Astrocyte of the cerebellum (primary cell): ENCODE measurements at places on chromosomes 6 and 20.

DNA sequence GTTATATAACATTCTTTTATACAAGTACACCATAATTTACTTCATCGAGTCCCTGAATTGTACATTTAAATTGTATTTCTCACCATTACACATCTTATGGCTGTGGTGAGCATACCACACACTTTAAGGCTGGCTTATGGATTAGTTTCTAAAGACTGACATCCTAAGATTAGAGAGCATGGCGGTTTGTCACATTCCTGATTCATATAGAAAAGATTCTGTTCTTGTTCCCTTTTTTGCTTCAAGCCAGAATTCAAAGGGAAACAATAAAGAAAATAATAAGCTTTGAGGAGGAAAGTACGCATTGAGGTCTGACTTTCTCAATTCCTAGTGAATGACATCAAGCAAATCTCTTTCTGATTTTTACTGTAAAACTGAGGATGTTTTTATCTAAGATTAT lies 2.5 kb downstream of the BTN1A1 start:
- no peak for DNase-seq

GRCh38 chr6:40668203-40668602 lies 81.0 kb upstream of the LRFN2 start:
- no peak for DNase-seq

DNA sequence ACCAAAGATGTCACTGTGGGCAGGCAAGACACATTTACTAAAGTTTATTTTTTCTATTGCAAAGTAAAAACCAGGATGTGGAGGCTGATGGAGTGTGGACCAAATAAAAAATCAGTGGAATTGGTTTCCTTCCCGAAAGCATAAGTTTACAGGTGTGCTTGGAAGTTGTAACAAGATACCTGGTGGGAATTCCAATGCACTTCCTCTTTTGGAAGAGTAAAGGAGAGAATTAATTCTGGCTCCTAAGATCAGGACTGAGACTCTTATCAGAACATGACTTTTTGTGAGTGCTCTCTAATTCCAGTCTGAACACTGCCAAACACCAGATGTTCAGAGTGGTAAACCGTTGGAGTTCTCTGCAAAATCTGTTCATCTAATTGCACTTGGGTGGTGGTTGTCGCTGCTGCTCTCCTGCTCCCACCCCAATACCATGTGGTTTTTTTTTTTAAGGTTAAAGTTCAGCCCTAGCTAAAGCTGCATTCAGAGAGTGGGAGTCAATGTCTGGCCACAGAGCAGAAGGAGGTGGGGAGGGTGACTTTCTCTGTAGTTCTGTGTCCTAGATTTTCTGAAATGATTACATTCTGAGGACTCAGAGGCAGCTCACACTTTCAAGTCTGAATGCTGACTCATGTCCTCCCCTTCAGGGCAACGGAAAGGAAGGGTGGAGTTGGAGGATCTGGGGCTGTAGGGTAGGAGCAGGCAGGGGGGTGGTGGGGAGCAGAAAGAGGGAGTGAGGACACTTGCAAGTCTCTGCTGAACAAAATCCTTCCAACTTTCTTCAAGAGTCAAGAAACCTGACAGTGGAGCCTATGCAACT lies 275.8 kb upstream of the PRDM1 start:
- no peak for DNase-seq

DNA sequence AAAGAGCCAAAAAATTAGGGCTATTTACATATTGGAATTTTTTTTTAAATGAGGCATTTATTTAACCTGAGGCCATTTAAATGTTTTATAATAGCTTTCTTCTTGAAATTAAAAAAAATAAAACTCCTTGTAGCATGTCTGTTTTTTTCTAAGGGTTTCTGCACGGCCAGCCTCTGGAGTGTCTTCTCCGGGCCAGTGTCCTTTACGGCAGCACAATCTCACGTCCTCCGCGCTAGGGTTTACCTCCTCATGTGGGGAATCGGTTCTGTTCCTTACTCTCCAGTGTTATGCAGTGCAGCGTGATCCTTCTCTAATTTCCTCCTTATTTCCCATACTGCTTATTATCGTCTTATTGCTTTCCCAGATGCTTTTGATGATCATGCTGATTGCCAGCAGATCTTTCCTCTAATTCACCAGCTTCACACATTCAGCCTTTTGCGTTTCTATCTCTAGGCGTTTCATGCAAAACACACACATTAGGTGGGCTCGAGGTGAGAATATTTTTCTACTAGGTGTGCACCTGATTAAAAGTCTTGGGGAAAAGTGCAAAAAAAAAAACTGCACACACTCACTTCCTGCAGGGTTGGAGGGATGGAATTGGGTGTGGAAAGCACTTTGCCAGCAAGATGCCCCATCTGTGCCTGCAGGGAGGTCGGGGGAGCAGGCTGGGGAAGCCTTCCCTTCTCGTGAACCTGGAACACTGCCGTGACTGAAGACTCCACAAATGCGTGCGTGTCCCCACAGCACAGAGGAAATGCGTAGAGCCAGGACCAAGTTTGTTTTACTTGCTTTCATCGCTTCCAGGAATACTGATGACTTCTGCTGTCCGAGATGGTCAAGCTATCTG lies 56.1 kb downstream of the PSMG4 start:
- no peak for DNase-seq

DNA sequence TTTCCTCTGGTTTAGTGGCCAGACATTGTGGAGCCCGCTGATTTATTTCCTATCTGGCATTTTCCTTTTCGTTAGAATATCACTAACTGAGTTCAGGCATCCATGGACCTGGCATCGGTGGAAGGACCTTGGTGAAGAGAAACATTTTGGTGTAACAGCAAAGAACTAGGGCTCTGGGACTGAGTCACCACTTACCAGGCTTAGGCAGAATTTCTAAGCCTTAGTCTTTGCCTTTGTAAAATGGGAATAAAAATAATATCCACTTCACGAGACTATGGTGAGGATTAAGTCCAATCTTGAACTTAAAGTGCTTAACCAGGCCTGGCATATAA lies 42.0 kb upstream of the ENPP1 start:
- no peak for DNase-seq

GRCh38 chr6:112249489-112249888 lies 4.9 kb downstream of the LAMA4 start:
- no peak for DNase-seq

GRCh38 chr20:62916703-62917476 lies 9.4 kb downstream of the DIDO1 start:
- no peak for DNase-seq

GRCh38 chr20:52847029-52847660 lies 125.0 kb upstream of the TSHZ2 start:
- DNase-seq, result no peak

DNA sequence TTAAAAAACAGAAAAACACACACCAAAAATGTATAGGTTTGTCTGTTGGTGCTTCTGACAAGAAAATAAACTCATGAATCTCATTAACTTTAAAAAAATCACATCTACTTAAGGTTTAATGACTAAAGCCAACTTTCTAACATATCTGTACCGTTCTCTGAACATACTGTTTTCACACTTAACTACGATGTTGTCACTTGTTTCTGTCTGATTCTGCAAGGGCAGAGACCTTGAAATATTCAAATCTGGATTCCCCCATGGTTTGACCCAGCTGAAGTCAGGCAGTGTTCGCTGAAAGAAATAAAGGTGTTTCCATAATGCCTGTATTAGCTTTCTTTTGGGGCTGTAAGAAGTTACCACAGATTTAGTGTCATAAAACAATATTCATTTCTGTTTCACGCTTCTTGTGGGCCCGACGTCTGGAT lies 2.7 kb upstream of the ASXL1 start:
- no peak for DNase-seq

GRCh38 chr20:38134427-38135270 lies 30.4 kb downstream of the TGM2 start:
- DNase-seq, result peak; percentile 57

GRCh38 chr20:62576815-62577489 lies 65.4 kb upstream of the SLCO4A1 start:
- DNase-seq, result no peak
